ENCODE measurements at places on chromosomes 4 and X. TPM values are rescaled to one million over a fixed set of nuclear protein-coding genes. Genes with fewer than 3 reads are reported as not detected.

The NXF3 gene
- 0.10 TPM for total RNA-seq

The DRD5 gene
- total RNA-seq, result not detected

- no peak for DNase-seq
Observed at GRCh38 chr4:18435781-18436180, 414.2 kb upstream of the LCORL start.

GRCh38 chrX:48715072-48715471, 18.5 kb downstream of the SUV39H1 start:
- DNase-seq, result peak; percentile 11

The SRPX gene
- 381 TPM for total RNA-seq

DNA sequence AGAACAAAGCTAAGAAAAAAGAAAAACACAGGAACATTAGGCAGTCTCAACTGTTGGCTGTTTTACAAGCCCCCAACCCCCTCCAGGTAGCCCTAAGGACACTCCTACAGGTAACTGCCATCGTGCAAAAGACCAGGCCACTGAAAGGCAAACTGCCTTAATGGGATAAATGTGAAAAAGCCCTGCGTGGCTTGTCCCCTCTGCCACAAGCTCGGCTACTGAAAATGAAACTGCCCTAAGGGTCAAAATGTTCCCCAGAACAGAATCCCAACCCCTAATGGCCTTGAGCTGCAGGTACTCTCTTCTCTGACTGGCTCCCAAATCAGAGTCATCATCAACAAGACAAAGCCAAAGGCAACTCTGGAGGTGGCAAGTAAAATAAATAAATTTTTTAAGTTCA, 84.8 kb downstream of the MSN start:
- DNase-seq, result no peak

The ZFP92 gene
- not detected for total RNA-seq

The ERVMER34-1 gene
- 0.39 TPM for total RNA-seq

DNA sequence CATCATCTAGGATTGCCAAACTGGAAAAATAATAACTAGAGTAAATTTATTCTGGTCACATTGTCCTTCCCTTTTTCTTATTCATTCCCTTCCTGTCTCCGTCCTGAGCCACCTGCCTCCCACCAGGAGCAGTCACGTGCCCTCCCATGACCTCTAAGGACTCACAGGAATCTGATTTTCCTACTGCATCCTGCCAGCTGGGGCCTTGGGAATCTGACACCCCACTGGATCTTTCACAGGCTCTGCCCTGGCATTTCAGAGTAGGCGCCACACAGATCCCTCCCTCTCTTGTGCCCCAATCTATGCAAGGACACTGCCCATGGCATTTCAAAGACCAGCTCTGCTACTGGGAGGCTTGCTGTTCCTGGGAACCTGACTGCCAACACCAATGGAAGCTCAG, 520.5 kb downstream of the PPARGC1A start:
- no peak for DNase-seq

- peak; percentile 2 for DNase-seq
Observed at GRCh38 chrX:87338510-87338909, 179.1 kb upstream of the KLHL4 start.

- no peak for DNase-seq
Observed at GRCh38 chrX:44503560-44503959, 39.1 kb downstream of the FUNDC1 start.

DNA sequence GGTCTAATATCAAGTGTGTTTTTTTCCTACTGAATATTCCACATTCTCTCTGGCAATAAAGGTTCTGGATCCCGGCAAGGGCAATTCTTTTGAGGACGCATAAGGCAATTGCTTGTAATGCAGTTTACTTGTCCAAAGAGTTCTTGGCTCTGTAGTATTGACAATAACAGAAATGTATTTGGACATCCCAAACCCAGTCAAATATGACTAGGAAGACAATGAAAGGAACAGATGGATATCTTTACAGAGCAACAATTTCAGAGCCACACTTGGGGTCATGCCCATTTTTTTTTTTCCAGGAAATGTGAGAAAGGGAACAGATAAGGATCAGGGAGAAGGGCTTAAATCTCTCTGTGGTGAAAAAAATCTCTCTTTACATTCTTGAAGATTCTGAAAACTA, 12.2 kb downstream of the GK2 start:
- no peak for DNase-seq

- no peak for DNase-seq
Observed at GRCh38 chr4:174397366-174398155, 113.8 kb downstream of the CEP44 start.

DNA sequence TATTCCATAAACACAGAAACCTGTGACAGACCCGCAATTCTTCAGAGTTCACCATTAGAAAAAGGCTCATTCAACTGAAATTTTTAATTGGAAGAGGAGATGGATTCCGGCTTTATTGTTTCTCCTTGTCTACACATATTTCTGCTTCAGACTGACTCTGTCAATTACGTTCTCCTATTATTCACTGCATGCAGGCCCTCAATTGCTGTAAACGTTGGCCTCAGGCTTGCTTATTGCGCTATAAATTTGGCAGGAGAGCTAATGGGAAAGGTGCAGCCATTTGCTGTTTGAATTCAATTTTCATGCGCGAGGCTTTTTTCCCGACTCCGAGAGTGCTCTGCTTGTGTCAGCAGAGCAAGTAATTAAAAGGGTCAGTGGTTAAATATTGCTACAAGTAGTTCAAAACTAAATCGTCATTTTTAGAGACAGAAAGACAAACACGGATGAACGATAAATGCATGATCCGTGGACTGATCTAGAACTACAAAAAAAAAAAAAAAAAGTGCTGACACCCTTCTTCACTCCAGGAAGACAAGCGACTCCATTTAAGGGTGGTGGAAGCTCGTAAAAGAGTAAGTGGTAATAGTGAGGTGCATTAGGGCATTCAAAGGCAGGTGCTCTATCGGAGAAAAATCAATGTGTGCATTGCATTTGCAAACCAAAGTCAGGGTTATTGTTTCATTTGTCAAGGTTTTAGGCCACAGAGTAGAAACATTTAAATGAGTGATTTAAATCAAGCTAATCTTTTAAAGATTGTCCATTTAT, 841.6 kb upstream of the FRG1 start:
- no peak for DNase-seq

GRCh38 chr4:31575504-31575903, 855.3 kb downstream of the PCDH7 start:
- DNase-seq, result no peak

The WNK3 gene
- 1.8 TPM for total RNA-seq

- DNase-seq, result peak; percentile 58
Observed at GRCh38 chr4:87848622-87849351, 16.0 kb downstream of the MEPE start.

The NEIL3 gene
- total RNA-seq, result 19.2 TPM

- no peak for DNase-seq
Observed at GRCh38 chr4:29540439-29541102, 1179.6 kb upstream of the PCDH7 start.

GRCh38 chrX:121802881-121803412, 755.5 kb downstream of the GLUD2 start:
- DNase-seq, result peak; percentile 54

DNA sequence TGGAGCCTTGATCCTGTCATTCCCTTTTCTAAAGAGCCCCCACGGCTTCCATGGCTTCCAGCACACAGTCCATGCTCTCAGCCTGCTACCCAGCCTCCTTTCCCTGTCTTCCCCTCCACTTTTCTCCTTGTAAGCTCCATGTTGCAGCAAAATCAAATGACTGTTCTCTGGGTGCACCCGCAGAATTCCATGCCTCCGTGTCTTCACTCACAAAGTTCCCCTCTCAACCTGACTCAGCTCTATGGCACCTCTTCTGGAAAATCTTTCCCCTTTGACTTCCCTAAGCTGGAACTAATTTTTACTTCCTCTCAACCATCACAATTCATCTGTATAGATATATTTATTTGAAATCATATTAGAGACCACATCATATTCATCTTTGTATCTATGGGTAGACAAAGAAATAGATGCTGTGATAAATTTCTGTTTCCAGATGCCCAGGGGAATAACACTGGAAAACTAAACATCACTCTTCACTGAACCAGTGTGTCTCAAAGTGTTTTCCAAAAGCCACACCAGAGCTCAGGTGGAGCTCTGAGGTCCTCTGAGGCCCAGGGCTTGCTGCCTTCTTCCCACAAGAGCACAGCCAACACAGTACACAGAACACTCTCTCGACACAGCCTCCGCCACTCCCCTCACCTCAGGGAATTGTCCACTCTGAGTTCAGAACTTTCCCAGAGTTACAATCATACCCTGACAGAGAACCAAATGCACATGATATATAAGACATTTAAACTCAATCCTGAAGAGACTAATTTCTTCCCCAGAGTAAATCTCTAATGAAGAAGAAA, 3.3 kb downstream of the SETD7 start:
- peak; percentile 20 for DNase-seq

The NUP54 gene
- 71.5 TPM for total RNA-seq

DNA sequence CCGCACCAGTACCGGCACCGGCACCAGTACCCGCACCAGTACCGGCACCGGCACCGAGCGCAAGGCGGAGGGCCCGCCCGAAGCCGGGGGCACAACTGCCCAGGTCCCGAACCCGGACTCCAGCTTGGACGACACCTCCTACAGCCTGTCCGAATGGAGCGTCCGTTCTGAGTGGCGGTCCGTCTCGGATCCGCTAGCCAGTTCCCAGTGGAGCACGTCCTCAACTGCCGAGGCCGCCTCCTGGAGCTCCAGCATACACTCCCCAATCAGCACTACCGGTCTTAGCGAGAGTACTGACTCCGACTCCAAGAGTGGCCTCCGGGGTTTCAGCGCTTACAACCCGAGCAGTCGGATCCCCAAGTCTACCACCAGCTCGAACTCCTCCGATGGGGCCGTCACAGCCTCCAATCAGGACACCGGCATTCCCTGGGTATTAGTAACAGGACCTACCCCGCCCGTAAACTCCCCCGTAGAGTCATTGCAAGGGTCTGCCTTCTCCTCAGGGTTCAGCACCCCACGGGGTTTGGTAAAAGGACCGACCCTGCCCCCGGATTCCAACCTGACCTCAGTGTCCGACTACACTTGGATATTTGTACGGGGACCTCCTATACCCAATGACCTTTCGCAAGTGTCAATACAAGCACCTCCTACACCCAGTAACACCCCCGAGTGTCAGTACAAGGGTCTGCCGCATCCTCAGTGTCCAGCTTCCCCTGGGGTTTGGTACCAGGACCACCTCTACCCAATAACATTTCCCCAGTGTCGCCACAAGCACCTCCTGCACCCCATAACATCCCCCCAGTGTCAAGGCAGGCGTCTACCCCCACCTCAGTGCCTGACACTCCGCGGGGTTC, 721 bp upstream of the MAOA start:
- DNase-seq, result peak; percentile 22

The CLTRN gene
- 0.20 TPM for total RNA-seq

GRCh38 chr4:107292979-107293378, 256.9 kb upstream of the DKK2 start:
- peak; percentile 31 for DNase-seq

- peak; percentile 85 for DNase-seq
Observed at GRCh38 chr4:98746530-98746929, 88.1 kb upstream of the TSPAN5 start.

The GPR143 gene
- total RNA-seq, result 4.3 TPM

GRCh38 chr4:54726907-54727306, 69.2 kb downstream of the KIT start:
- no peak for DNase-seq

DNA sequence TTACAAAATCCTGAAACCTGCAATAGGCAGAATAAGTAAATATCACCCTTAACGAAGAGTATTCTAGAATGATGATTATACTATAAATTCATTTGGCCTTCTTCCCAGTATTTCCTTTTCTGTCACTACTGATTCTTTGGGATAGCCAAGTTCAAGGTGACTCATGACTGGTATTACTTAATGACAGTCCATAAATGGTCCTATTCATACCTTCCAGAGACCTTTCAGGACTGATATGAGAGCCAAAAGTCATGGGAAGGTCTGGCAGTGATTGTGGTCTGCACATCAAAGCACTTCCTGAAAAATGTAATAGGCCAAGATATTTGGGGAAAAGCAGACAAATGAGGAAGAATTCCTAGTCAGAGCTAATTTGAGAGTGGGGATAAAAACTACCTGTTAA, 239.6 kb upstream of the FAM47A start:
- no peak for DNase-seq
